GM12865 (cell line): ENCODE measurements at places on chromosomes 7 and 10.
A peak's percentile ranks its signal among the peaks of the same experiment; 100 is the strongest.

DNA sequence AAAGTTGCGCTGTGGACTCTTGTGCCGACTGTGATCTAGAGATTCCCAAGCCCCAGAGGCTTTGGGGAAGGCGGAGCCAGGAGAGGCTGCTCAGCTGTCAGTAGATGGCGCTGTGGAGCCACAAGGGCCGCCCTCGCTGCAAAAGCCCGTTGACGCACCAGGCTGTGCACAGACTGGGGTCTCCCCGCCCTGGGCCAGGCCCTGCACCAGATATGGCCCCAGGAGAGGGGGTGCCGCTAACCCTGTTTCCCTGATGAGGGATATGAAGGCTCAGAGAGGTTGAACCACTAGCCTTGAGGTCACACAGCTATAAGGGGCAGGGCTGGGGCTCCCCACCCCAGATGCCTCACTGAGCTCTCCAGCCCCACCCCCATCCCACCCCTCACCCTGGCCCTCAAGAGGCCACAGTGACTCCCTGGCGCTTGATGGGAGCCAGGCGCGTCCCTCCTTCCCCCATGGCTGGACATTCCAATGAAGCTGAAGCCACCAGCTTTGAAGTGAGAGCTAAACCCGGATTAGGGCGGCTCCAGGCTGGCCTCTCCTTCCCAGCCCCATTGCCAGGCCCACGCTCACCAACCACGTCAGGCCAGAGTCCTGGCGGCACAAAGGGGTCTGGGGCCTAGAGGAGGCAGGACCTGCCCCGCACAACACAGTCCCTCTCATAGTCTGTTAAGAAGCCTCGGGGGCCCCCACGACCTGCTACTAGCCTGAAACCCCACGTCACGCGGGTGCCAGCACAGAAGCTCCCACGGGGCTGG is 26.4 kb downstream of the MYL10 start:
- peak; percentile 75 for DNase-seq

DNA sequence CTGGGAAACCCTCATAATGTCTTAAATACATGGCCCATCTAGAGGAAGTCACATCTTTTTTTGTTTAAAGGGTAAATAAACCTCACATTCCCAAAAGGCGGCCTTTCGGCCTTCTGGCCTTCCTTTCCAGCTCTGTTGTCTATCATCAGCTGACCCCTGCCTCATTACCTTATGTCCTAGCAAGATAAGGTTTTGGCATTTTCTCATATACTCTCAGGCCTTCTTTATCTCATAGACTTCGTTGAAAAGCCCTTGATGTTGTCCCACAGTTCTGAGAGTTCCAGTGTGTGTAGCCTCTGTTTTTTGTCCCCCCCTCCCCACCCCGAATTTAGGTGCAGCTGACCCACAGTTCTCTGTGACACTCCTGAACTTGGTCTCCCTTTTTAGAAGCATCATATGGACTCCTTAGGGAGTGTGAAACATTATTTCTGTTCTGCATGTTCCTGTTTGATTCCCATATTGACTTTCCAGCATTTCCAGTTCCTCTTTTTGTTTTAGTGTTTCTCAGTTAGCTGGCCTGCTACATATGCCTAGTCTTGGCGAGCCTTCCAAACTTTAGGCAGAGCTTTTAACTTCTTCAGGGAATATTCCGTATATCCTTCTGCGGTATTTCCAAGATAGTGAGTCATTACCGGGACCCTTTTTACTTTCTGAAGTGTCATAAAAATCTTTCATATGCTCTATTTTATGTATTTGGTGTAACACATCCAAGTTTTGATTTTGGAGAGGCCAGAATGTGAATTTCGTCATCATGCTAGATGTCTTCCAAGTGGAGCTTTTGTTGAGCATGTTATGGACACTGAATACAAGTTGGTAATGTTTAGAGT is 138.5 kb downstream of the LRRC4 start:
- no peak for DNase-seq

- no peak for DNase-seq
Observed at GRCh38 chr7:96380111-96380512, 58.2 kb upstream of the SLC25A13 start.

DNA sequence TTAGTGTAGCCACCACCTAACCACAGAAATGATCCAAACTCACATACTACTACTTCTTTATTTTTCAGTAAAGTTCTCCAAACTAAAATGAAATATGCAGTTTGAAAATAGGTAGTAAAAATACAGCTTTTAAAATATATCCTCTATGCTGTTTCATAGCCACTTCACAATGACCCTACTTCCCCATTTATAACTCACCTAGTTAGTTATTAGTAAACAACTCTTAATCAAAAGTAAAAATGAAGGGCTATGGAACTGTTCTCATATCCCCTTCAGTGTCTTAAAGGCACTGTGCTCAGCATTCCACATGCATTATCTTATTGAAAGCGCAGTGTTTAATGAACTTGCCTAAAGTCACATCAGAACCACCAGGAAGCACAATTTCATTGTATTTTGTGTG is 43.5 kb downstream of the KMT2C start:
- no peak for DNase-seq

DNA sequence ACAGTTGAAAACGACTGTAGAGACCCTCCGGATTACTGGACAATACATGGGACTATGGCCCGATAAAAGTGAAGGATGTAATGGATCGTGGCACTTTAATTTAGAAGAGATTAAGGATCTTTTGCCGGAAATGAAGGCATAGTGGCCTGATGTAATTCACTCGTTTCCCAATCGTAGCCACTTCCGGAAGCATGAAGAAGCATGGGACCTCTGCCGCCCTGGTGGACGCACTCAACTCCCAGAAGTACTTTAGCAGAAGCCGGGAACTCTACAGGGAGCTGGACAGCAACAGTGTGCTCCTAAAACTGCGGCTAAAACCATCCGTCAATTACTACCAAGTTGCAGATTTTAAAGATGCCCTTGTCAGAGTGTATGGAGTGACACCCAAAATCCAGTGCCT is 59.6 kb upstream of the NUPR2 start:
- no peak for DNase-seq

- peak; percentile 41 for DNase-seq
Observed at GRCh38 chr10:77036993-77037734, 600.4 kb downstream of the KCNMA1 start.

GRCh38 chr10:70293169-70293843 is 9.5 kb upstream of the NPFFR1 start:
- peak; percentile 76 for DNase-seq

DNA sequence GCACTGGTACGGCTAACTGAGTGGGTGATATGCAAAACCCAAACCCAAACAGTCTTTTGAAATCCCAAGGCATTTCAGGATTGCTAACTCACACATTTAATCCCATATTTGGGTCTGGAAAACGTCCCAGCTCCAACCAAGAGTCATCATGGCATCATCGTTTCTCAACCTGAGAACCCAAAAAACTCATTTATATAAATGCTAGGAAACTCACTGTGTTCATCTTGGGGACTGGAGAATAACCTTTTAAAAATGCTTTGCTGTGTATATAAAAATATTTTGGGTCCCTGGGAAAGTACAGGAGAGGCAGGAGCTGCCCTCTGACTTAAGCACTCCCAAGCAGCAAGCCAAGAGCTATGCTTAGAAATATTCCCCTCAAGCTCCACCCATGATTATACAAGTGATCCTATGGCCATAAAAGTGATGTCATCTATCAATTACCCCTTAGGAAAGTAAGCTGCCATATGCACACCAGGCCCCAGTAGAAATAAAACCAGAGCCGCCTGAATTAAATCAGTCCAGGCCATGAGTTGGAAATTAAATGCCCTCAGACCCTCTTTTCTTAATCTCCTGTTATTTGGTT is 352.1 kb downstream of the FRMD4A start:
- DNase-seq = no peak

DNA sequence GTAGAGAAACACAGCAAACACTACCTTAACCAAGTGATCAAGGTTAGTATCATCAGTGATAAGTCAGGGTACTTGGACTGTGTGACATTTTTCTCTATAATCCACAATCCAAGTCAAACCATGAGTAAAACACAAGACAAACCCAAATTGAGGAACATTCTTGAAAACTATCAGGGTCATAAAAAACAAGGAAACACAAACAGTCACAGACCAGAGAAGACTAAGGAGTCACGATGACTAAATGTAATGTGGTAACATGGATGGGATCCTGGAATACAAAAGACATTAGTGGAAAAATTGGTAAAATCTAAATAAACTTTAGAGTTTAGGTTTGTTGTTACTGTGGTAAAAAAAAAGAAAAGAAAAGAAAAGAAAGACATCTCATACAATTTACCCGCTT is 103.8 kb downstream of the ARMH3 start:
- no peak for DNase-seq
